Effector memory CD4-positive, alpha-beta T cell (primary cell): ENCODE measurements at places on chromosomes 6 and 20.

DNA sequence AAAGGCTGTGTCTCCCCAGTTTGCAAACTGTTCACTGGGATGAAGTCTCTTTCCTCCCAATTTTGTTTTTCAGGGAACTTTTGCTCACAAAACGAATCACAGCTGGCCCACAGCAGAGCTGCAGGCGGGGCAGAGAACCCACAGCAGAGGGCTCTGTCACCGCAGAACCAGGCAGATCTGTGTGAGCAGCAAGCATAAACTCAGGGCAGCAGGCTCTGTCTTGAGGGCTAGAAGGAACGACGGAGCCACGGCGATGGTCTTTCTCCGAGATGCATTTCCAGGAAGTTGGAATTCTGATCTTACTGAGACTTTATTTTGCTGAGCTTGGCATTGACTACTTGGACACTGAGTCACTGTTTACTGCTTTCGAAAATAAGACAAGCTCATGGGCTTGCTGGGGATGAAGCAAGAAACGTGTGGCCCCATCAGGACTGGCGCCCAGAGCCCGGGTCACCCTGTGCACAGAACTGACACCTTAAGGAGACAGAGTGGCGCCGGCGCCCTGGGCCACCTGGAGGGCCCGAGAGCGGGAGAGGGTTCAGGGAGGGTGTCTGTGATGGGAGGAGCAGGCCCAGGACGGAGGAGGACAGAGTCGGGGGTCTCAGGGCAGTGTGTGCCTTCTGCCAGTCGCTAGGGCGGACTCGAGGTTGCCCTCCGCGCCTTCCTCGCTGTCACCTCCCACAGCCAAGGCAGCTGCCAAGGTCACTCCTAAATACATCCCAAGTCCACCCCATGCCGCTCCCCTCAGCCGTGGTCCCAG lies 106.3 kb upstream of the NXT1 start:
- DNase-seq = no peak

DNA sequence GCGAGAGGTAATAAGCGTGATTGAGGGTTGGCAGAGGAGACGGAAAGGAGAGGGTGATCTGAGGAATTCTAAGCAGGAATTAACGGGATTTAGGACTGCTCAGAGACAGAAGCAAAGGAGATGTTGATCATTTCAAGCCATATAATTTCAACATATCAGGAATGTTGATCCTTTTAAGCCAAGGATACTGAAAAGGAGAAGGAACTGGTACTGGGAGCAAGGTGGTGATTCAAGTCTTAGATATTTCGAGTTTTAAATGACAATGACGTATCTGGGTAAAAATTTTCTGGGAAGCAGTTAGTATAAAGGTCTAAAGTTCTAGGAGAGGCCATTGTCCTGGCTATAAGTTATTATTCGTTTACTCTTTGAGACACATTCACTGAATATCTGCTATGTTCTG lies 91.3 kb upstream of the OGFRL1 start:
- no peak for DNase-seq

DNA sequence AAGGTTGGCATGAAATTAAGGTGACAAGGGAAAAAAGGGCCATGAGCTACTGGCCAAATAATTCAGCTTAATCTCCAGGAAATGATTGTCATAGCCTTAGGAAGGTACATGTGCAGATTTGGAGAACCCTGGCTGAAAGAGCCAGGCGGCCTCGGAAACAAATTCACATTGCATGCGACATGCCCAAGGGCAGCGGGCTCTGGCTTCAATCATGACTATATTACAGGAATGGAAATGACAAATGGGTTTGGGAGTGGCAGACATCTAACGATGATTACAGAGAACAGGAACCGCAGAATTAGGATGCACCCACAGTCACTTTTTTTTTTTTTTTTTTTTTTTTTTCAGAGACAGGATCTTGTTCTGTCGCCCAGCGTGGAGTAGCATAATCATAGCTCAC lies 112.4 kb upstream of the SALL4 start:
- DNase-seq = no peak

- DNase-seq = no peak
Measured at GRCh38 chr6:56727097-56727850, 84.6 kb upstream of the DST start.

DNA sequence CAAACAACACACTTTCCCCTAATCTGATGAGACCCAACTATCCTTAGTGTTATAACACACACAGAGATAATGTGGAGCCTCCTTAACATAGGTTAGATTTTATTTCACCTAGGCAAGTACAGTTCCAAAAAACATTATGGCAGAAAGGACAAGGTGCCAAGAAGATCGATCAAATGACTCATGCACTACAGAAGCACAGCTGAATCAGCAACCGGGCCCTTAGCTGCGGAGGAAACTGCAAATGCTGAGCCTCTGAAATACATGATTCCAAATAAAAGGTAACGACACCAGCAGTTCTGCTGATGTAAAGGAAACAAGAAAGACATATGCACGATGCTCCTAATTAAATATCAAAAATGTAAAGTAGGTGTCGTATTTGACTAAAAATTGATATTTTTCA lies 19.9 kb upstream of the MUC21 start:
- DNase-seq = no peak

DNA sequence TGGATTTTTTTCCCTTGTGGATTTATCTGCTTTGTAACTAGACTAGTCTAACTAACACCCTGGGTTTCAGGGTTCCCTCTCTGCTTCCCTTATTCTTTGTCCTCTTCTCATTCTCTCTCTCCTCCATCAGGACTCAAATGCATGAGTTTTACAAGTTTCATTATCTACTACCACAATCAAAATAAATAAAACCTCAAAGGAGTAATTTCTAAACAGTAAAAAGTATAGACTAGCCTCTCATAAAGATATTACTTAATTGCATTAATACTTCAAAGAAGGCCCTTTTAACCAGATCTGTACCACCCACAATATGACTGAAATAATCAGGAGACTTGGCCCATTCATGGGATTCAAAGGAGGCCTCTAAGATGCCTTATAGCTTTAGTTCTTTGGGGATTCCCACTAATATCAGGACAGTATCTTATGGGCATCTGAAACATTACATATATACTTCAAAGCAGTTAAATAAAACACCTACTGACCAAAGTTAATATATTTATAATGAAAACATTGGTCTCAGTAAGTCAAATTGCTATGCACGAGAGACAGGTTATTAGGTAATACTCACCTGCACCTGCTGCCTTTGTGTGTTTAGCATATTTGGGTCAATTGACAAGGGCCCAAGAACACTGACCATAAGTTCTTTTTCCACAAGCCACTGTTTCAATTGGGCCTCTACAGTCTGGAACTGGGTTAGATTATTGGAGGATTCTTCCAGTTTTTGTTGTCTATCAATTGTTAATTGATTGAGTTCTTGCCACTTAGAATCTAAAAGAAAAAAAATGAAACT lies 85.7 kb downstream of the DST start:
- DNase-seq = no peak

- DNase-seq = no peak
Measured at GRCh38 chr6:11779329-11780096, 910 bp upstream of the ADTRP start.

DNA sequence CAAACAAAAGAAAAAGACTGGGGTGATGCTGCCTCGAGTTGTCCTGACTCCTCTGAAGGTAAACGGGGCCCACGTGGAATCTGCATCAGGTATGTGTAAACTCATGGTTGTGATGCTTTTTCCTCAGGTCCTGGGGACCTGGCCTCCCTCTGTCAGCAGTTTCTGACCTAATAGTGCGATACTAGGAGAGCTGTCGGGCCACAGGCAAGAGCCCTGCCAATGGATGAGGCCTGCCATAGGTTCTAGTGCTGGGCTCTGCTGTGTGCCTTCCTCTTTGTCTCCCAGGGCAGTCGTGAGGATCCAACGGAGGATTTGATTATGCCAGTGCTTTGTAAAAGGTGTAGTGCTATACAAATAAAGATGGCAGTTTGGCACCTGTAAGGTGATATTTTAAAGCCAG lies 71.2 kb downstream of the ASXL1 start:
- DNase-seq = no peak

GRCh38 chr20:46900826-46901225 lies 6.2 kb downstream of the EYA2 start:
- DNase-seq = no peak

DNA sequence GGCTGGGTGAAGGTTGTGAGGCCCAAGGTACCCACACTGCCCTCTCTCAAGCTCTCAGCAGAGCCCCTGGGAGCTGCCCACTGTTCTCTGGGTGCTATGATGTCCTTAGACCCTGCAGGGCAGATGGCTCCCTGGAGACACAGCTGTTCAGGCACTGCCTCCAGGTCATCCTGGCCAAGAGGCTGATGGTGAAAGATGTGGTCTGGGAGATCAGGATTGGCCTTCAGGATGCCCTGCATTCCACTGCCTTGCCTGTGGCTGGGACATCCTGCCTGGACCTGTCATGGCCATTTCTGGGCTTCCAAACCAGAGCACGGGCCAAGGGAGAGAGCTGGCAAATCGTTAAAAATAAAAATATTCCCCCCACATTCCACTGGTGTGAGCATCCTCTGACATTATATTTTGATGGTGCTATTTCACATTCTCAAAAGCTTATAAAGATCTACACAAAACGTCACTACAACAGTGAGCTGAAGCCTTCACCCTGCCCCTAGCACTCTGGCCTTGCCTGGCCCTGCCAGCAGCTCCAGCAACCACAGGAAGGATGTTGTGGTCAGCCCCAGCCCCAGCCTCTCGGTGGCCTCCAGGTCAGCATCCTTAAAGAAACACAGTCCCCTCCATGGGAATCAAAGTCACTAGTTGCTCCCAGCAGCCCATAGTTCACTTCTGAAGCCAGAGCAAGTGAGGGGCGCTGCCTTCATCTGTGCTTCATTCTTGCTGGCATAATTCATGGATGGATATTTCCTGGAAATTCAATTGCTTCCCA lies 13.5 kb upstream of the KCNK16 start:
- no peak for DNase-seq

- no peak for DNase-seq
Measured at GRCh38 chr6:151060766-151061531, 178.8 kb upstream of the AKAP12 start.

DNA sequence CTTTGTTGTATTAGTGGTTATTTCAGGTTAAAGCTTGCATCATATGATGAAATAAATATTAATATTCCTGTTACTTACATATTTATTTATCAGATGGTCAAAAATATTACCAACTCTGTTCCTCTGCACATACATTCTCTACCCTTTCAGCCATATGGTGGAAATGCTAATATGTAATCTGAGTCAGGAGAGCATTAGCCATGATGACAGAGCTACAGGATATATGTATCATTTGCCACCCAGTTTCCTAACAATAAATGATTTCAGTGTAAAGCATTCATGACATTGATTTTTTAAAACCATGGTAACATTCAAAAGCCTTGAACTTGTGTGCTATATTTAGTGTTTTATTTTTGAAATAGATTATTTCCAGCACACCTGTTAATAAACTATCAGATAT lies 16.6 kb downstream of the POPDC3 start:
- no peak for DNase-seq

- no peak for DNase-seq
Measured at GRCh38 chr6:128367437-128367836, 153.0 kb downstream of the PTPRK start.

- DNase-seq = no peak
Measured at GRCh38 chr20:23598481-23598880, 7.2 kb downstream of the CST9 start.

- no peak for DNase-seq
Measured at GRCh38 chr6:106159531-106159940, 73.4 kb downstream of the PRDM1 start.

- no peak for DNase-seq
Measured at GRCh38 chr6:152052061-152052460, 244.6 kb downstream of the ESR1 start.

DNA sequence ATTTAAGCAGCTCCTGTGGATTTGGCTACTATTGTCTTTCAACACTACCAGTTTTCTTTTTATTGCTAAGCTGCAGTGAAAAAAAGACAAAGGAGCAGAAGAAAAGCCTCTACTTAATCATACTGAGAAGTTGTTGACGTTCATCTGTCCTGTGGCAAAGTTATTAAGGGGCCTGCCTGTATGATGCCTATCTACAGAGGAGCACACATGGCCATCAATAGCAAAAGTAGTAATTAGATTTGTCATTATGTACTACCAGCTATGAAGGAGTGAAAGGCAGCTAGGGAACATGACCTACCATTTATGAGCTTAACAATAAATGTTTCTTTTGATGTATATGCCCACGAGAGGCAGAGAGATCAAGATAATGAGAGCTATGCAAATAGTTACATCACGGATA lies 620.9 kb downstream of the PHF3 start:
- DNase-seq = no peak

- no peak for DNase-seq
Measured at GRCh38 chr20:3156811-3157619, 2.6 kb downstream of the FASTKD5 start.

DNA sequence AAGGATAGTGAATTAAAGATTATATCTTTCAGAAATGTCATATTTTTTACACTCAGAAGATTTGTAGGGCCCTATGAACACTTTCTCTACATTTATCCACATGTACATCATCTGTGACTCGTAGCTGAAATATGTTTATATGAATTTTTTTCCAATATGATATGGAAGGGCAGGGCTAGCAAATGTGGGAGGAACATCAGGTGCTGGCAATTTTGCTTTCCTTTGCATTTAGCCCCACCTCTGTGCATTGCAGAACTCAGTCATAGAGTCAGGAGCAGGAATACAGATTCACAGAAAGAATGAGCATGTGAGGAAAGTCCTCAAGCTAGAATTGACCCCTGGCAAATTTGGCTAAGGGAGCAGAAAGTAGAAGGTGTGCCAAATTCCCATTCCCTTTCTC lies 129.9 kb downstream of the CRYBG1 start:
- DNase-seq = no peak
